ENCODE measurements at places on chromosomes 6 and 20.

DNA sequence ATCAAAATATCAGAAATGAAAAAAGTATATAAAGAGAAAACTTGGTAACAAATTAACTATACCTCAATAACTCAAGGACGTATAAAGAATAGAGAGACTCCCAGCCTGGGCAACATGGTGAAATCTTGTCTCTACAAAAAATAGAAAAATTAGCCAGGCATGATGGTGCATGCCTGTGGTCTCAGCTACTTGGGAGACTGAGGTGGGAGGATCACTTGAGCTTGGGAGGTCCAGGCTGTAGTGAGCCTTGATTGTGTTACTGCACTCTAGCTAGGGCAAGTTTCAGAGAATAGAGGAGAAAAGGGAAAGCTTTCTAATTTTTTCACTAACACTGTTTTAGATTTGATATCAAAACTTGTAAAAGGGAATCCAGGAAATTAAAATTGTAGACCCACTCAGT, 295.9 kb downstream of the GJA1 start:
- DNase-seq = no peak

GRCh38 chr6:152049502-152049901, 242.0 kb downstream of the ESR1 start:
- no peak for DNase-seq

DNA sequence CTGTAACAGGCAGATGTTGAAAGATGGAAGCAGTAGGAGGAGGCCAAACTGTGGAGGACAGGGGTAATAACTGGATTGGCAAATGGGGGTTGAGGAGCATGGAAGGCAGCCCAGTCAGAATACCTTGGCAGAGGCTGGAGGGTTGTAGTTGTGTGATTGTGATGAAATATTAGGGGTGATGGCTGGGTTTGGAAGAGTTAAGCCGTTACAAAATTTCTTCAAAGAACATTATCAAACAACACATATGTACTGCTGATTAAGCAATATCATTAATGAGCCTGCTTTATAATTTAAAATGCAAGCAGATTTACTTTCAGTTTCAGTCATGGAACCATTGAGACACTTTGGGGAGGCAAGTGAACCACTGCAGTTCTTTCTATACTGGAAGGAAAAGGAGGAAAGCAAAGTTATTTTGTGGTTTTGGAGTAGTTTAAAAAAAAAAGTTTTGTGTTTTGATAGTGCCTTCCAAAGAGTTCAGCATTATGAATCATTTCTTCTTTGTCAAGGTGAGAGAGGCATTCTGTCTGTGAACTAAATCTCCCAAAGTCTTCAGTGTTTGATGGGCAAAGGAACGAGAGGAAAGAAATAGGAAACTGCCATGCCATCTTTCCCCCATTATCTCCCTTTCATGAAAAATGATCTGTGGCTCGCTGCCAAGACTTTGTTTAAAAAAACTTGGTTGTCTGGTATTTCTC, 20.7 kb downstream of the FOXO3 start:
- DNase-seq = peak; percentile 93

DNA sequence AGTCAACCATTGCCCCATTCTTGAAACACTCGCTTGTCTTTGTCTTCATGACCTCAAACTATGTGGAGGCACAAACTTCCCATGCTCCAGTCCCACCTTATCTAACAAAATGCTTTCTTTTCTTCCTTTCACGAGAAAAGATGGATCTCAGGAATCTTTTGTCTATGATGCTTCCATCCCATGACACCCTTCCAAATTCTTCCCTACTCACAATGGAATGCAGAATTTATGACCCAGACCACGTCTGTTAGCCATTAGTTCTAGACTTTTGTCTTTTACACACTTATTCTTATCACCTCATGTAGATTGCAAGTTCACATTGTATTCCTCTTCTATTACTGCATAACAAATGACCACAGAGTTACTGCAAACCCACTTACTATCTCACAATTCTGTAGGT, 24.2 kb upstream of the LAMP5 start:
- no peak for DNase-seq

GRCh38 chr6:105511639-105512038, 108.8 kb upstream of the PREP start:
- no peak for DNase-seq

DNA sequence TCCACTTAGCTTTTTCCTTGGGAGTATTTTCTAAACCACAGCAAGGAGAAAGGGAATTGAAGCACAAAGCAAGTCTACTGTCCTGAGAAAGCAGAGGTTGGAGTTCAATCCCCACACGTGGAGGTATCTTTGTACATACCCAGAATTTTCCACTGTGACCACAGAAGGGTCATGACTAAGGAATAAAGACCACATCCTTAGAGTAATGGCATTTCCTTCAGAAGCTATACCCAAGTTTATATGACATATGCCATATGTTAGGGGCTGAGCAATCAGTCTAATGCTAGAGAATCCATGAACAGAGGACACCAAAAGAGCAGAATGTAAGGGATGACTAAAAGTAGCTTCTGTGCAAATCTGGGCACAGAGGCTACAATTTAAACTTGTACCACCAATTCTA, 46.4 kb downstream of the ATG5 start:
- no peak for DNase-seq

- no peak for DNase-seq
Measured at GRCh38 chr6:37123957-37124729, 45.8 kb upstream of the PIM1 start.

- no peak for DNase-seq
Measured at GRCh38 chr6:134198093-134198492, 119.8 kb downstream of the SGK1 start.

DNA sequence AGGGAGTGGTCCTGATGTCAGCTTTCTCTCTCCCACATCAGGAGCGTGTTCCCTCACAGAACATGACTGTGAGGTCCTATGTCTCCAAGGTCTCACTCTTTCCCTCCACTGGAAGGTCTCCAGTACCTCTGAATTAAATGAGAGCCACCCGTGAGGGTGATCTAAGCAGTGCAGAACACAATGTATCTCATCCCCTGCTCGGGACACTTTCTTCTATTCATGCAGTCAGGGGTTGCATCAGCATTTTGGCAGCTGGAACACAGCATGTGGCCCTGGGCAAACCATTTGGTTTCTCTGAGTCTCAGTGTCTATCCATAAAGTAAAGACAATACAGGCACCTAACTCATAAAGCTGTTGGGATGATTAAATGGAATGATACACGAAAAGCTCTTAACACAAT, 34.2 kb downstream of the MAFB start:
- DNase-seq = no peak

- DNase-seq = no peak
Measured at GRCh38 chr6:136843210-136843609, 20.8 kb downstream of the PEX7 start.

DNA sequence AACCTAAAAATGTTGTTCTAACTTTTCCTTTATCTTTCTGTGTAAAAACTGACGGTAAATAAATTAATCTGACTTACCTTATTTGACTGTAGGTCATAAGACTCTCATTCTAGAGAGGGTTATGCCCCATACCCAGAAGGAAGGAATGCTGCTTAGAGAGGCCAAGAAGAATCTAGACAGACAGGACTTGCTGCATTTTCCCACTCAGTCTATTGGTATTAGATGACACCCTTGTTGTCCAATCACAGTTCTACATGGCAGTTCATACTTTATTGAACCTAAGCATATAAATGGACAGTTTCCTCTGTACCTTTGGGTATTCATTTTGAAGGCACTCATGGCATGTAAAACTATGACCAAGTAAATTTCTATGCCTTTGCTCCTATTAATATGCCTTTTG, 359.6 kb upstream of the ID4 start:
- no peak for DNase-seq

DNA sequence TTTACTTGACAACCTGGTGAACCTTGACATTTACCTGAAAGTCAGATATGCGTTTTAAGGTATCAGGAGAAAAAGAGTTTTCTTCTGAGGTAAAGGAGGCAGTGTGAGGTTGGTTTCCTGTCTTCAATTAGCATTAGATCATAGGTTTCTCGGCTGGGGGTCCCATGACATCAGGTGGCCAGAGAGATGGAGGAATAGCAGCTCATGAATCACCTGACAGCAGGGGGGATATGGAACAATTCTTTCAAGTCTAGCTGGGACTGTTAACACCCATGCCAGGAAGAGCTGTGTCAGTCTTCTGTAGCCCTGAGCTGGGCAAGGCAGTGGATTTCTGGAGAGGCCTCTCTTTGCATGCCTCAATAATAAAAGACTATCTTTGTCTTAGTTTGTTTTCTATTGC, 108.0 kb upstream of the TMEM170B start:
- DNase-seq = no peak

GRCh38 chr20:37406010-37406998, 60.4 kb downstream of the SRC start:
- no peak for DNase-seq

- DNase-seq = no peak
Measured at GRCh38 chr6:93989630-93990029, 570.3 kb upstream of the EPHA7 start.

GRCh38 chr6:30568245-30568644, 3.0 kb upstream of the ABCF1 start:
- DNase-seq = no peak

GRCh38 chr20:4728120-4728760, 6.5 kb downstream of the PRND start:
- no peak for DNase-seq

GRCh38 chr6:157462956-157463742, 82.2 kb downstream of the ZDHHC14 start:
- DNase-seq = no peak

GRCh38 chr20:17669306-17669931, 12.6 kb downstream of the RRBP1 start:
- no peak for DNase-seq

- DNase-seq = peak; percentile 15
Measured at GRCh38 chr6:35919085-35919826, 1.6 kb downstream of the SRPK1 start.

DNA sequence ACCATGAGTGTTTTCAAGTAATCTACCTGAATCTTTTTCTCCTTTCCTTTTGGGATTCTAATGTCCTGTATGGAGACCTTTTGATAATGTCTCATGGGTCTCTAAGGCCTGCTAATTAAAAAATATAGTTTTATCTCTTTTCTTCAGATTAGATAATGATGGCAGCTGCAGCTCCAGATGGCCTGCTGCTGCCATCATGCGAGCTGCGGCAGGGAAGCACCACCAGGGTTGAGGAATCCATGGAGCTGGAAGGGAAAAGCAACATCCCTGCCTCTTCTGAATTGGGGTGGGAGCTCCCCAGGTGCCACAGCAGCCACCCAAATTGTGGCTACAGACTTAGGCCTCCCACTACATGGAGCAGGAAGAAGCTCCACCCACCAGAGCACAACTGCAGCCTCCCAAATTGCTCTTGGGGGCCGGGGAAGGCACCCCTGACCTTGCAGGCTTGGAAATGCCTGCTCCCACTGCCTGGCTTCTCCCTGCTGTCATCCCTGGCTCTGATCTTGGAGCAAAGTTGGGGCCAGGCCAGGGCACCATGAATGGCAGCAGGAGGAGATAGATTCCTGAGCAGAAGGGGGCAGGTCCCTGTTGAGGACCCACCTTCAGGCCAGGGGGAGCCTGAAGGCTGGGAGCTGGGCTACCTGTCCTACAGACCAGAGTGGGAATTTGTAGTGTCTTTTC, 189.6 kb upstream of the MAN1A1 start:
- no peak for DNase-seq

- DNase-seq = no peak
Measured at GRCh38 chr6:87939776-87940175, 107.9 kb upstream of the SPACA1 start.

DNA sequence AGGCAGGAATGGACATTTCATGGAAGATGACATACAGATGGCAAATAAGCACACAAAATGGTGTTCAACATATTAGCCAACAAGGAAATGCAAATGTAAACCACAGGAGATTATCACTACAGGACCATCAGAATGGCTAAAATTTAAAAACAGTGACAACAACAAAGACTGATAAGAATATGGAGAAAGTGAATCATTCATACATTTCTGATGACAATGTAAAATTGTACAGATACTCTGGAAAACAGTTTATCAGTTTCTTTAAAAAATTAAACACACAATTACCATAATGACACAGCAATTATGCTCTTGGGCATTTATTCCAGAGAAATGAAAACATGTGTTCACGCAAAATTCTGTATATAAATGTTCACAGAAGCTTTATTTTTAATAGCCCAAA, 105.8 kb upstream of the RUNX2 start:
- no peak for DNase-seq

- DNase-seq = no peak
Measured at GRCh38 chr6:161436106-161436876, 162.4 kb upstream of the AGPAT4 start.

DNA sequence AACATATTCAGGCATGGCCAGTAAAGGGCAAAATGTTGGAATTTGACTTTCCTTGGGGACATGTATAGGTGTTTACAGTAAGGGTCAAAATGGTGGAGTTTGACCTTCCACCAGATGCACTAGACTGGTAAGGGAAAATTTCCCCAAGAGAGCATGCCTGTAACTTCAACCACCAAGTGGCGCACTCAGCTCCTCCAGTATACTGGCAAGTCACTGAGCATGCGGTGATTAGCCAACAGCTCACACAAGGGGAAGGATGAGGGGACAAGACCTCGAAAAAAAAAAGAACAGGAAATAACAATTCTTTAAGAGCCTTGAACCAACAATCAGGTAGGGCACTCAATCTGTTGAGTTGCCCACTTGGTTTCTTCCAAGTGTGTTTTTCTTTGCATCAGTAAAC, 140.9 kb downstream of the EYS start:
- no peak for DNase-seq

DNA sequence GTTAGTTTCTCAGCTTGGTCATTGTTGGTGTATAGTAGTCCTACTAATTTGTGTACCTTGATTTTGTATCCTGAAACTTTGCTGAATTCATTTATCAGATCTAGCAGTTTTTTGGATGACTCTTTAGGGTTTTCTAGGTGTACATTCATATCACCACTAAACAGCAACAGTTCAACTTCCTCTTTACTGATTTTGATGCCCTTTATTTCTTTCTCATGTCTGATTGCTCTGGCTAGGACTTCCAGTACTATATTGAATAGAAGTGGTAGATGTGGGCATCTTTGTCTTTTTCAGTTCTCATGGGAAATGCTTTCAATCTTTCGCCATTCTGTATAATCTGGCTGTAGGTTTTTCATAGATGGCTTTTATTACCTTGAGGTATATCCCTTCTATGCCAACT, 61.3 kb upstream of the HEY2 start:
- no peak for DNase-seq

GRCh38 chr6:69813508-69813907, 16.7 kb upstream of the LMBRD1 start:
- no peak for DNase-seq

- DNase-seq = peak; percentile 49
Measured at GRCh38 chr6:15662326-15663129, at the start of gene DTNBP1. Gene DTNBP1 (minus strand): TSS chr6:15663028. CDS start chr6:15662869, 159 bp downstream.

GRCh38 chr6:121437851-121438651, 2.6 kb downstream of the GJA1 start:
- DNase-seq = no peak

- no peak for DNase-seq
Measured at GRCh38 chr6:118768904-118769325, 117.5 kb upstream of the CEP85L start.
